ENCODE measurements at places on chromosomes 5 and 9. TPM values are rescaled to one million over a fixed set of nuclear protein-coding genes. Genes with fewer than 3 reads are reported as not detected.
A peak's percentile ranks its signal among the peaks of the same experiment; 100 is the strongest.

- no peak overlapping the region for H3K4me3 ChIP-seq
- no peak overlapping the region for H3K27ac ChIP-seq
- DNase-seq = no peak
Observed at GRCh38 chr9:27386571-27387091, 89.7 kb upstream of the EQTN start.

GRCh38 chr9:131253891-131254491 lies 22.3 kb downstream of the FAM78A start:
- peaks cover 15% of the 10 kb centered on the region for H3K36me3 ChIP-seq
- DNase-seq = no peak
- peaks cover 68% of the 10 kb centered on the region for H3K4me1 ChIP-seq
- H3K27me3 ChIP-seq = no peaks in the 10 kb centered on the region
- H3K27ac ChIP-seq = peak overlapping the region; percentile 98
- no peak overlapping the region for H3K4me3 ChIP-seq

DNA sequence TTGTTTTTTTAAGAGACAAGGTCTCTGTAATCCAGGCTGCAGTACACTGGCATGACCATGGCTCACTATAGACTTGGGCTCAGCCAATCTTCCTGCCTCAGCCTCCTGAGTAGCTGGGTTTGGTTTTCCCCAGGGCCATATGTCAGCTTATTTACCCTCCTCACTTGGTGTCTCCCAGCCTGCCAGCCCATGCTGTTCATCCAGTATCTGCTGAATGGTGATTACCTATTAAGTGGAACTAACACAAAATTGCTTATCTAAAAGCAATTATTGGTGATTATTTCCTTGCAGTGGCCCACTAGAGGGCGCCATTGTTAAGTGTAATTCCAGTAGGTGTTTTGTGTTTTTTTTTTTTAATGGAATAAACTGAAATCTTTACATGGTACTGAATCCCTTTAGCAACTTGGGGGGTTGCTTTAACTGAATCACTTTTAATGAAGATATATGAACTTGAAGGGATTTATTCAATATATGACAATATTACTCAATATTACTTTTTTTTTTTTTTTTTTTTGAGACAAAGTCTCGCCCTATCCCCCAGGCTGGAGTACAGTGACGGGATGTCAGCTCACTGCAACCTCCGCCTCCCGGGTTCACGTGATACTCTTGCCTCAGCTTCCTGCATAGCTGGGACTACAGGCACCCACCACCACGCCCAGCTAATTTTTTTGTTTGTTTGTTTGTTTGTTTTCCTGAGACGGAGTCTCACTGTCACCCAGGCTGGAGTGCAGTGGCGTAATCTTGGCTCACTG lies 13.8 kb downstream of the EXOSC2 start:
- no peak overlapping the region for H3K27ac ChIP-seq
- DNase-seq = peak; percentile 70
- H3K36me3 ChIP-seq = peaks cover 24% of the 10 kb centered on the region
- no peak overlapping the region for H3K4me3 ChIP-seq
- H3K27me3 ChIP-seq = no peaks in the 10 kb centered on the region

DNA sequence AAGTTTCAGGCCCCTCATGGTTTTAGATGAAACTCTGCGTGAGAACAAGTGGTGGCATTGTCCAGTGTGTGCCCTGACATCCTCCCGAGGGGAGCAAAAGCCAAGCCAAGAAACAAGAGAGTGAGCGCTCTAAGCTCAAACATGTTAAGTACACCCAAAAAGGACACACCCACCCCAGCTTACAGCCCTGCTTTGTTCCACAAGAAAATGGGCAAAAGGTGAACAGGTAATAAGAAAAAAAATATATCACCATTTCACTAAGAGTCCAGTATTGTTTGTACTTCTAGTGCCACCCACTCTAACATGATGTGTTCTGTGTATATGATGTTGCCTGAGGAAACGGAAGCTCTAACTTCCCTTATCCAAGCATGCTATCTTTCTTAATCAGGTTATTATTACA lies 278.2 kb downstream of the SLIT3 start:
- H3K4me1 ChIP-seq = no peaks in the 10 kb centered on the region
- H3K36me3 ChIP-seq = no peaks in the 10 kb centered on the region
- H3K27ac ChIP-seq = no peak overlapping the region
- no peak overlapping the region for H3K4me3 ChIP-seq
- peaks cover 14% of the 10 kb centered on the region for H3K27me3 ChIP-seq

- no peaks in the 10 kb centered on the region for H3K4me1 ChIP-seq
- no peak for DNase-seq
- no peaks in the 10 kb centered on the region for H3K27me3 ChIP-seq
Observed at GRCh38 chr5:56375011-56375410, 141.9 kb upstream of the ANKRD55 start.

CCDC171 gene
- total RNA-seq = 2.1 TPM

DNA sequence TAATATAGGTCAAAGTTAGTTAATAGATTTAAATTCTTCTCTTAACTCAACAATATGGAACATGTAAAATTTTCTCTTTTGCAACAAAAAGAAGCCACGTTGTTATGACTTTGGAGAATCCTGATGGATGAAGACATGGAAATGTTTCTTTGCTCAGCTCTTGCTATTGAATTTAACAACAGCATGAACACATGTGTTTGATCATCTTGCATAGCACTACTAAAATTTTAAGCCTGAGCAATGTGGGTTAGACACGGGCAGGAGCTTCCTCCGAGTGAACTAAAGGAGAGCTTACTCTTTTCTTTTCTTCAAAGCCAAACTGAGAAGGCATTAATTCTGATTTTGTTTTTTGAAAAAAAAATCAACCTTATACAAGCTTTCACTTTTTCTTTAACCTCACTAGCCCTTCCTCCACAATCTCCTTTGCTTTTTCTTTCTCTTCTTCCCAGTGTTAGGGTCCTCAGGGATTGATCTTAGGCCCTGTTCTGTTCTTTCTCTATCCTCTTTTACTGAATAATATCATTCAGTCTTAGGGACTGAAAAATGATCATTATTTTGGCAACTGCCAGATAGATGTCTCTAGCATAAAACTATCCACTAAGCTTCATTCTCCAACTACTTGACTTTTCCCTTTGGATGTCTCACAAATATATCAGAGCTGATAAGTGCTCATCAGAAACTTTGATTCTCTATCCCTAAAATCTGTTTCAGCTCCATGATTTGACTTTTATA lies 36.9 kb downstream of the ADAMTS19 start:
- no peaks in the 10 kb centered on the region for H3K36me3 ChIP-seq
- H3K27ac ChIP-seq = no peak overlapping the region
- H3K4me3 ChIP-seq = no peak overlapping the region
- no peaks in the 10 kb centered on the region for H3K4me1 ChIP-seq

PCYOX1L gene
- total RNA-seq = 41.2 TPM

CNTNAP3 gene
- not detected for total RNA-seq

- peaks cover 47% of the 10 kb centered on the region for H3K4me1 ChIP-seq
- H3K36me3 ChIP-seq = no peaks in the 10 kb centered on the region
- H3K4me3 ChIP-seq = peak overlapping the region; percentile 62
- H3K27me3 ChIP-seq = no peaks in the 10 kb centered on the region
- DNase-seq = peak; percentile 80
Observed at GRCh38 chr5:142432961-142433360, 108.1 kb upstream of the SPRY4 start.

DNA sequence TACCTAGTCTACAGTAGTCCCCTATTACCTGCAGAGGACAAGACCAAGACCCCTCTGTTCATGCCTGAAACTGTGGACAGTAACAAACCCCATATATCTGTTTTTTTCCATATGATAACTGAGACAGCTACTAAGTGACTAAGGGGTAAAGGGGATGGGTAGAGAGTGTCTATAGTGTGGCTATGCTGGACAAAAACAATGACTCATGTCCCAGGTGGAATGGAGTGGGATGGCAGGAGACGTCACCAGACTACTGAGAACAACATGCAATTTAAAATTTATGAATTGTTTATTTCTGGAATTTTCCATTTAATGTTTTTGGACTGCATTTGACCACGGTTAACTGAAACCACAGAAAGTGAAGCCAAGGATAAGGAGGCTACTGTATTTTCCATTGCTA lies 171.8 kb downstream of the AGTPBP1 start:
- no peak overlapping the region for H3K4me3 ChIP-seq
- H3K27me3 ChIP-seq = no peaks in the 10 kb centered on the region
- peaks cover 20% of the 10 kb centered on the region for H3K36me3 ChIP-seq
- DNase-seq = no peak
- no peaks in the 10 kb centered on the region for H3K4me1 ChIP-seq

DNA sequence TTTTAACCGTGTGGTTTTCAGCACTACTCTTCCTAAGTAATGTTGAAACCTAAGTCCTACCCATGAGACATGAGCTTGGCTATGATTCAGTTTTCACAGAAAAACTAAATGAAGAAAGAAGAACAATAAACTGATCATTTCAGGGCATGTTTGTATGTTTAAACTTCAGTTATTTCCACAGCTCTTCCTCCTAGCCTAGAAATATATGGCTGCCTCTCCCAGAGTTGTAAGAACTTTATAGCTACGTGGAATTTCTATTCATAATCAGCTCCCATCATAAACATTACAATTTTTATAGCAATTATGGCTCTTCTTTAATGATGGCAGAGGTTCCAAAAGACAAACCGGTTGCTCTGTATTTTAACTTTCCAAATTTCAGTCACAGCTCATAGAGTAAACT lies 314.7 kb upstream of the ADAMTSL1 start:
- DNase-seq = no peak
- H3K4me3 ChIP-seq = no peak overlapping the region
- no peaks in the 10 kb centered on the region for H3K4me1 ChIP-seq
- H3K27me3 ChIP-seq = no peaks in the 10 kb centered on the region

DNA sequence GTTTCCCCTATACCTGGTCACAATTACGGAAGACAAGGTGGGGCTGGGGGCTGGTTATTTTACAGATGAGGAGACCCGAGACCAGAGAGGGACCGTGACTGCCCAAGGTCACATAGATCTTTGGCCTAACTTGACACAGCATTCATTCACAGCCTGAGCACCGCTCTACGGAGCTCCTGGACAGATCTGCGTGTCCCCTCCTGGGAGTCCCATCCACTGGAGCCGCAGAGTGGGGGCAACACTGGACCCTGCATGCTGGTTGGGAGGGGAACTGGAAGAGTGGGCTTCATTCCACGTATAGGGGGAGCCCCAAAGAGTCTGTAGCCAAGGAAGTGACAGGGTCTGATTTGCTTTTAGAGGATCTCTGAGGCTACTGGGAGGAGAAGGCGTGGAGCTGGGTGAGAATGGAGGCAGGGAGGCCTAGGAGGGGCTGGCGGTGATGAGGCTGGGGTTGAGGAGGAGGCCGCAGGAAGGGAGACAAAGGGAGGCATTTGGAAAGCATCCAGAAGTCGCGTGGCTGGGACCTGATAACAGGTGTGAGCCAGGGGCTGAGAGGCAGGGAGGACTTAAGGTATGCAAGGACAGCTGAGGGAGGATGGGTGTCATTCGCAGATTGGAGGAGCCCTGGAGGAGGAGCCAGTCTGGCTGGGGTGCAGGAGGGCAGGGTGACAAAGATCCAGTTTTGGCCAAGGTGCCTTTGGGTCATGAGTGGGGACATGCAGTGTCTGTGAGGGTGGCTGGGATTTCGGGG lies 64.3 kb upstream of the IER5L start:
- H3K27ac ChIP-seq = no peak overlapping the region
- H3K27me3 ChIP-seq = no peaks in the 10 kb centered on the region
- H3K36me3 ChIP-seq = no peaks in the 10 kb centered on the region
- DNase-seq = no peak

DRD1 gene
- total RNA-seq = not detected

CTSV gene
- 0.45 TPM for total RNA-seq

DNA sequence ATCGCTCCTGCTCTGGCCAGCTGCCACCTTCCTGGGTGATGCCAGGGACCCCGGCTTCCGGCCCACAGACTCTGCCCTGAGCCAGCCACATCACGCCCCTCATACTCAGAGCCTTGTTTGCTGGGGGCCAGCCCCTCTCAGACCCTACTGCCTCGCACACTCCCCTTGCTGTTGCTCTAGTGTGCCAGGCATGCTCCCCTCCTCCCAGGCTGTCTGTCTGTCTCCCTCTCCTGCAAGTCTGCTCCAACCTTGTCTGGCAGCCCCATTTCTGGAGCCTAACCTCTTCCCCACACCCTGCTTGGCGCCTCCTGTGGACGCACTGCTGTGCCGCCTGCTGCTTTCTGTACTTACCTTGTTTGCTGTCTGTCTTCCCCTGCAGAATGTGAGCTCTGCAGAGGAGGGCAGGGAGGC lies 184.7 kb downstream of the HSPA4 start:
- H3K4me1 ChIP-seq = peaks cover 10% of the 10 kb centered on the region
- no peaks in the 10 kb centered on the region for H3K36me3 ChIP-seq
- H3K4me3 ChIP-seq = no peak overlapping the region
- no peaks in the 10 kb centered on the region for H3K27me3 ChIP-seq
- DNase-seq = no peak

DNA sequence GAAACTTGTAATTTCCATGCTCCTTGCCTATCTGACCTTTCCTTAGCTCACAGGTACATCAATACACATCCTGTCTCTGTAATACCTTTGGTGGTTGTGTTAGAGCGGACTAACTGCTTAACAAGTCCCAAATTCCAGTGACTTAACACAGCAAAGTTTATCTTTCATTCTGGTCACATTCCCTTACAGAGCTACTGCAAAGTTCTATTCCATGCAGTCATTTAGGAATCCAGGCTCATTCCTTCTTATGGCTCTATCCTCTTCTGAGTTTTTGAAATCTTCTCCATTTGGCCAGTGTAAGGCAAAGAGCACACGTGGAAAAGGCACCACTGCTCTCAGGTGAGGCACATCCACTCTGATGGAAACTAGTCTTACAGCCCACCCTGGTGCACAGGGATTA lies 238.6 kb upstream of the ANKRD55 start:
- DNase-seq = no peak
- H3K36me3 ChIP-seq = no peaks in the 10 kb centered on the region
- H3K4me3 ChIP-seq = no peak overlapping the region
- peaks cover 7% of the 10 kb centered on the region for H3K4me1 ChIP-seq
- H3K27ac ChIP-seq = no peak overlapping the region

DNA sequence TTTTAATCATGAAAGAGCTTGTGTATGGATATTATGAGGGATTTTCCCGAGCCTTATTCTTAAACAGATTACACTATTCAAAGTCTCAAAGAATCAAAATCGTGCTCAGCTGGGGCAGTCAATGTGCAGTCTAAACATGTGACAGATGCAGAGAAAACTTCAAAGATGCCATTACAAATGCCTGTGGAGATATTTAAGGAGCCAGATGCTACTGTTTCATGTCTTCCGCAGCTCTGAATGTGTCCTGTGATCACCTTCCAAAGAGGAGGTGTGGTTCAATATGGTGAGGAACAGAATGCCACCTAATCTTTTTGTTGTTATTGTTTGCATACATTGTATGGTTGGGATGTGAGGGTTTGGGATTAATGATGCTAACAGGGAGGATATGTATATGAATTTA lies 593.3 kb upstream of the ARRDC3 start:
- no peak for DNase-seq
- H3K4me1 ChIP-seq = no peaks in the 10 kb centered on the region
- H3K27ac ChIP-seq = no peak overlapping the region
- H3K36me3 ChIP-seq = no peaks in the 10 kb centered on the region
- H3K27me3 ChIP-seq = no peaks in the 10 kb centered on the region
- H3K4me3 ChIP-seq = no peak overlapping the region
